Femur (tissue), 1 donor: ENCODE measurements at places on chromosomes 1 and 21.

- no peak for DNase-seq
These were observed 30.5 kb downstream of the SLC30A1 start for GRCh38 chr1:211548321-211549091.

- DNase-seq = peak; percentile 81
These were observed 5.3 kb upstream of the TUFT1 start for GRCh38 chr1:151534662-151535278.

- peak; percentile 69 for DNase-seq
These were observed 54.7 kb downstream of the NDUFS5 start for GRCh38 chr1:39080831-39081270.

DNA sequence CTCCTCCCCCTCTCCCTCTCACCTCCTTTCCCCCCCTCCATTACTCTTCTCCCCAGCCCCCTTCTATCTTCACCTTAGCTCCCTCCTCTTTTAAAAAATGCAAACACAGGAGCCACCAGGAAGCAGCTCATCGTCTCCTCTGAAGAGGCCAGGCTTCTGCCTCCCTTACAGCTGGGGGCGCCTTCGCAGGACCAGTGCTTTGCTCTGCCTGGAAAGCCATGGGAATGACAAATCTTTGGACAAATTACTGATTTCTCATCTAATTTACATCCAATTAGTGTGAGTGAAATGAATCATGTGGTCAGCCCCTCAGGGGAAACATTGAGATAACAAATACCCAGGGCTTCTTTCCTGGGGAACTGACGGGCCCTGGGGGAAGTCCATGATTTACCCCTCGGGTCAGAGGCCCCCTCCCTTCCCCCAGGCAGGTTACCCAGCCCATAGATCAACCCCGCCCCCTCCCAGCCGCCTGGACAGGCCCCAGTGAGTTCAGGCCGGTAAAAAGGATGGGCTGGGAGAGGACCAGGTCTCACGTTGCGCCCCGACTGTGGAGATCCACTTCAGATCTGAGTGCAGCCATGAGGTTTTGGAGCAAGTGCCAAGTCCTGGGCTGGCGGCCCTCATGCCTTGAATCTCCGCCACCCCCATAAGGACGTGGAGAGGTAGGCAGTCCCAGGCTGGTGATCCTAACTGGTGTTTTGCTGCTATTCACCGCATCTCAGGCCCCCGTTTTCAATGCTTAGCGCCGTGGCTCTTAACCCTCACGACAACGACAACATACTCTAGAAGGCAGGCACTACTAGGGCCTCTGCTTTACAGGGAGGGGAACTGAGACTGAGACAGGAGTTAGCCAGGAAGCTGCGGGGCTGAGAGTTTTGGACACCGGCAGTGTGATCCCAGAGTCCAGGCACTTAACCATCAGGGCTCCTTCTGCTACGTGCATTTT lies 300.8 kb downstream of the RRAGC start:
- no peak for DNase-seq

DNA sequence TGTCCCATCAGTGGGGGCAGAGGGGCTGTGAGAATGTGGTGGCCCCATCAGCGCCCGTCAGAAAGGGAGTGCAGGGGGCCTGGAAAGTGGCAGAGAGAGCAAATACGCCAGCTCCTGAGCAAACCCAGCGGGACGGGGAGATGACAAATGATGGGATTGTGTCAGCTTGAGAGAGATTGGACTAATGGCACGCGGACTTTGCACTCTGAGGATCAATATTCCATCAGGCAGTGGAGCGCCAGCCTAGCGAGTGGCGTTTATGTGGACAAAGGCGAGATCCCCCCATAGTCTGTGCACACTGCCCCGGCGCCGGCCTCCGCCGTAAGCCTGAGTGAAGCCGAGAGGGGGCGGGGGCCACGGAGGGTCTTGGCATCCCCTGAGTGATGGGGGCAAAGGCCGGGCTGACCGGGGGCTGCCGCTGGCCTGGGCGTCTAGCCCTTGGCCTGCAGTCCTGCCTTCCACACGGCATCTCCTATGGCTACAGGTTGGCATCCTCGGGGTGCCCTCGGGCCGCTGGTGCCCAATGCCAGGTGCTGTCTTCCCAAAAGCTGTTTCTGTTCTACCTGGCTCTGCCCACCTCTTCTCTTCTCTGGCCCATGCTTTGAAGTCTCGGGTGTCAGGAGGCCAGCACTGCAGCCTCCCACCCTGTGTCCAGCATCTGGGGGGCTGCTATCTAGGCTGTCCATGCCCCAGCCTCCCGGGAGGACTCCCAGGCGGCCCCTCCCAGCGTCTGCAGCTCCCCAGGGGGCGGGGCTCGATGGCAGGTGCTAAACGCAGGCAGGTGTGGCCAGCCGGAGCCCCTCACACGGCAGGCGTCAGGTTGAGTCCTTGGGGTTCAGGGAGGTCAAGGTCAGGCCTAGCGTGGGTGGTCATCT lies 46.5 kb downstream of the PRDM16 start:
- no peak for DNase-seq

- no peak for DNase-seq
These were observed 103.4 kb downstream of the ETS2 start for GRCh38 chr21:38909109-38909508.

GRCh38 chr1:196684476-196684875 lies 32.6 kb downstream of the CFH start:
- DNase-seq = no peak

DNA sequence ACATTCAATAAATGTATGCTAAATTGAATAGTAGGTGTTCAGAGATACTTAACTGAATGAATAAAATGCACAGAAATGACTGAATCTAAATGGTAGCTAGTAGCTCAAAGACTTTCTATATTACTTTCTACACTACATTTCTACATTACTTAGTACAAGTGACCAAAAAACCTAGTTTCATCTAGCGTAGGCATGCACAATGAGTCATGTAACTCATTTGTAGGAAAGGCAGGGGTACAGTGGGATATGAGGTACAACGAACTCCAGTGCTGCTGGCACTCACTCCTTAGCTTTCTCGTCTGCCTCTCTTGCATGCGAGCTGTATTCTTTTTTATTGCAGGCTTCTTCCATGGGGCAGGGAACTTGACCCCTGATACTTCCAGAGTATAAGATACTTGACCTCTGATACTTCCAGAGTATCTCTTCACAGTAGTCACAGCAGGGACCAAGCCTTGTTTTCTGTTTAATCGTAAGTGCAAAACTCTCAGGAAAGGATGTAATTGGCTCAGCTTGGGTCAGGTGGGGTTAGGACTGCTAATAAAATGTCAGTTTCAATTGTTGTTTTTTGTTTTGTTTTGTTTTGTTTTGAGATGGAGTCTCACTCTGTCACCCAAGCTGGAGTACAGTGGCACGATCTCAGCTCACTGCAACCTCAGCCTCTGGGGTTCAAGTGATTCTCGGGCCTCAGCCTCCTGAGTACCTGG lies 4.9 kb upstream of the ATP2B4 start:
- no peak for DNase-seq

GRCh38 chr21:17506951-17507350 lies 5.9 kb upstream of the CXADR start:
- no peak for DNase-seq
